Breast epithelium (tissue), 4 donors: ENCODE measurements at places on chromosomes 4 and X.

GRCh38 chr4:83323136-83323535 lies 11.5 kb downstream of the HPSE start:
- DNase-seq: no peak

DNA sequence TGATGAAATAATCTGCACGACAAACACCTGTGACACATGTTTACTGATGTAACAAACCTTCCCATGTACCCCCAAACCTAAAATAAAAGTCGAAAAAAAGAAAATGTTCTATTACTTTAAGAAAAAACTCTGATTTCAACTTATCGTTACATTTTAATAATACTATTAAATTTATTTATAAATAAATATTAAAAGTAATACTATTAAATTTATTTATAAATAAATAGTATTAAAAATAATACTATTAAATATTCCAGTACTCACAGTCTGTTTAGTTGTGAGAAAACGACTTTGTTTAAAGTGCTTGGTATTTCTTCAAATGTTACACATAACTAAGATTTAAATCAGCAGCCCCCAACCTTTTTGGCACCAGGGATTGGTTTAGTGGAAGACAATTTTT lies 471.6 kb upstream of the PRKX start:
- no peak for DNase-seq

GRCh38 chr4:35725131-35725530 lies 519.2 kb downstream of the ARAP2 start:
- DNase-seq: no peak

- DNase-seq: no peak
Observed at GRCh38 chrX:110145854-110146253, 142.9 kb downstream of the TMEM164 start.

- DNase-seq: no peak
Observed at GRCh38 chr4:104395168-104395614, 99.5 kb downstream of the CXXC4 start.

- no peak for DNase-seq
Observed at GRCh38 chr4:152467101-152467500, 68.8 kb downstream of the FBXW7 start.

DNA sequence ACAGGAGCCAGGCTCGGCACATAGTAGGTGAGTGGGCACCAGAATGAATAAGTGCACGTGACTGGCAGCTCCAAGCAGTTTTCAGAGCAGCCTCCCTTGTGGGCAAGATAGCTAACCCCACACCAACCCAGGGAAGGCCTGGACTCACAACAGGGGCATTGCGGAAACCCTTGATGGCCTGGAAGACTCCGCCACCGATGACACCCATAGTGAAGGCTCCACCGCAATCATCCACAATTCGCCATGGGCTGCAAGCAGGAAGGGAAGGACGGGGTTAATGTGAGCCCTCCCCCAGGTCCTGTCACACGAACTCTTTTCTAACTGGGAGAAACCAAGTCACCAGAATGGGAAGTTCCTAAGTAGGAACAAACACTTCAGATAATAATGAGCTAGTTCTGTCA lies 957 bp downstream of the TIMM17B start:
- no peak for DNase-seq

DNA sequence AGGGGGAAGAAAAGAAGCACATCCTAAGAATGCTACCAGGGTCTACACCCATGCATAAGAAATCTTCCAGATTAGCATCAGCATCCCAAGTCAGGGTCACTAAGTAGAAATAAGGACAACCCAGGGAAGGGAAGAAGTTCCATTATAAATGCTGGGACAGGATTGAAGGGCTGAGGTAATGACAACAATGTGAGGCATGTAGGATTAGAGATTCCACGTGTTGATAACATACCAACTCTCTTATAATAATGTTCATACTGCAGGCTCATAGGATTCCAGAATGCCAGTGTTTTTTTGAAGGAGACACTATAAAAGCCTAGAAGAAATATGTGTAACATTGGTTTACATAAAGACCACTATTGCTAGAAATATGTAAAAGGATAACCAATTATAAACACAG lies 201.2 kb downstream of the MID1IP1 start:
- no peak for DNase-seq

DNA sequence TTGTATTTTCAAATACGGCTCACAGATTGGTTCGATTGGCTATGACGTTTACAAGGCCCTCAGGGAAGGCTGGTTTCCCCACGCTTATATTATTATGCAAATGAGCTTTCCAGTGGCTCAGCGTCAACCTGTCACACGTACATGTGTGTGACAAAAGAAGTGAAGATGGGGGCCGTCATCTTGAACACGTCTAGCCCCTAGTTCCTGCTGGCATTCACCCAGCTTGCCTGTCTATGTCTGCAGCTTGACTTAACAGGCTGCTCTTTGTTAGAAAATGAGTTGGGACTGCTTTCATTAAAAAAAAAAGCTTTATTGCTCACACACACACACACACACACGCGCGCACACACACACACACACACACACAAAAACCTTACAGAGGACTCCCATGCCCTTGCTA lies 283.6 kb upstream of the CTSO start:
- DNase-seq: no peak

GRCh38 chrX:43467608-43468234 lies 188.4 kb upstream of the MAOA start:
- DNase-seq: no peak

- no peak for DNase-seq
Observed at GRCh38 chrX:105752338-105752956, 69.9 kb upstream of the NRK start.

- DNase-seq: no peak
Observed at GRCh38 chrX:131083510-131084142, 25.5 kb downstream of the ARHGAP36 start.
